ENCODE measurements at places on chromosomes 16 and 17.

- DNase-seq, result no peak
These were observed 1.8 kb upstream of the RILP start for GRCh38 chr17:1651559-1651844.

- DNase-seq, result peak; percentile 25
These were observed 6.6 kb downstream of the IGF2BP1 start for GRCh38 chr17:49003557-49004511.

DNA sequence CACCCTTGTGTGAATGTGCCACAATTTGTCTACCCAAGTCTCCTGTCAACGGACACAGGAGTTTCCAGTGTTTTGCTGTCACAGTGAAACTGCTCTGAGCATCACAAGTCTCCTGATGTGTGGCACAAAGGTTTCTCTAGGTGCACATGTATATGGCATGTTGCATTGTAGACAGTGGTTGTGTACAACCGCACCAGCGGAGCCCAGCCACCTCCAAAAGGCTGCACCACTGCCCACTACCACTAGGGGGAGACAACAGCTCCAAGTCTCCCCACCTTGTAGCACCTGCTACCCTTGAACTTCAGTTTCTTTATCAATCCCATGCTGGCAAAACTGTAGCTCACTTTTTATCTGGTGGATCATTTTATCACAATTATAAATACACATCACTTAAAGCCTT is 95.5 kb upstream of the ZNF469 start:
- DNase-seq, result no peak

DNA sequence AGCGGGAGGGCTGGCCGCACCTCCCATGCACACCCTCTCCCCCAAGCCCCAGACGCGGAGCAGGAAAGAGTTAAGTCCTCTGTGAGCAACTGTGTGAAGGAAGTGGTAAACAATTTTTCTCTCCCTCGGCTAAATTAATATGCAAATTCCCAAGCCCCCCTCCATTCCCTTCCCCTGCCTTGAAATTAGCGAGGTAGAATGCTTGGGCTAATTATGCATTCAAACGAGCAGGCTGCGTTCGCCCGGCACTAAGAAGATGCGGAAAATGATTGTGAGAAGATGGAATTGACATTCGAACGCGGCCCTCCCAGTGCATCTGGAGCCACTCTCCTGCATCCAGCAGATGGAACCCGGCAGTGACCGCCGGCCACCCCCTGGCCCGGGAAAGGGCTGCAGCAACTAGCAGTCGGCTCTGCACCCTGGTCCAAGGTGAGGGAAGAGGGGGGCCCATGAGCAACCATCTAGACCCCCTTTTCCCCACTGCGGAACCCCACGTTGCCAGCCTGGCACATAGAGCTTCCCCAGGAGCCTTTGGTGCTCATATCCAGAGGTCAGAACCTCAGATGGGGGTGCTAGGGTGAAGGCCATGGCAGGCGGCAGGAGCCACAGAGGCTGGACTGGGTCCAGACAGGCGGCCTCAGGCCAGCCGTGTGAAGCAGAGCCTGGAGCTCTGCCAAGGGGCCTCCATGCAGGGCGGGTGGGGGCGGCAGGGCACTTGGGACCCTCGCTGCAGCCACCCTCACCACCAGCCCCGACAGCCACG is 49.1 kb upstream of the ACSF3 start:
- DNase-seq, result no peak

- no peak for DNase-seq
These were observed 138.4 kb upstream of the GSE1 start for GRCh38 chr16:85474621-85475217.

DNA sequence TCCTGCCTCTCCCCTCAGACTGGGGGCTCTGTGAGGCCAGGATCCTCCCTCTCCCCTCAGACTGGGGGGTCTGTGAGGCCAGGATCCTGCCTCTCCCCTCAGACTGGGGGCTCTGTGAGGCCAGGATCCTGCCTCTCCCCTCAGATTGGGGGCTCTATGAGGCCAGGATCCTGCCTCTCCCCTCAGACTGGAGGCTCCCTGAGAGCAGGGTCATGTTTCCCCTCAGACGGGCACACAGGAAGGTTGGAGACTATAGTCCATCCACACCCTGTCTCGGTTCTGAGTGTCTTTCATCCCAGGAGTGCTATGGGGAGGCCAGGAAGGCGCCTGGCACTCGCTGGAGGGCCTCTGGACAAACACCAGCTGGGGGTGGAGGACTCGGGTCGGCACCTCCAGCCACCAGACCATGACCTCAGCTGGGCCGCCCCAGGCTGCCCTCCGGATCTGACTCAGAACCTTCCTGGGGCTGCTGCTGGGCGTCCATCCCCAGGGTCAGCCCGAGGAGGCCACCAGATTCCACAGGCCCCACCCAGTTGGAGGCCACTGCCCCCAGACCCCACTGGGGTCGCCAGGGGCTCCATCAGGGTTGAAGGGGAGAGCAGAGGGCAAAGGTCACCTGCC is 21.9 kb upstream of the DLX4 start:
- DNase-seq, result no peak

GRCh38 chr16:56748191-56748590 is 18.3 kb downstream of the NUP93 start:
- no peak for DNase-seq

GRCh38 chr16:67996666-67997065 is 2.6 kb downstream of the DPEP2 start:
- DNase-seq, result no peak

DNA sequence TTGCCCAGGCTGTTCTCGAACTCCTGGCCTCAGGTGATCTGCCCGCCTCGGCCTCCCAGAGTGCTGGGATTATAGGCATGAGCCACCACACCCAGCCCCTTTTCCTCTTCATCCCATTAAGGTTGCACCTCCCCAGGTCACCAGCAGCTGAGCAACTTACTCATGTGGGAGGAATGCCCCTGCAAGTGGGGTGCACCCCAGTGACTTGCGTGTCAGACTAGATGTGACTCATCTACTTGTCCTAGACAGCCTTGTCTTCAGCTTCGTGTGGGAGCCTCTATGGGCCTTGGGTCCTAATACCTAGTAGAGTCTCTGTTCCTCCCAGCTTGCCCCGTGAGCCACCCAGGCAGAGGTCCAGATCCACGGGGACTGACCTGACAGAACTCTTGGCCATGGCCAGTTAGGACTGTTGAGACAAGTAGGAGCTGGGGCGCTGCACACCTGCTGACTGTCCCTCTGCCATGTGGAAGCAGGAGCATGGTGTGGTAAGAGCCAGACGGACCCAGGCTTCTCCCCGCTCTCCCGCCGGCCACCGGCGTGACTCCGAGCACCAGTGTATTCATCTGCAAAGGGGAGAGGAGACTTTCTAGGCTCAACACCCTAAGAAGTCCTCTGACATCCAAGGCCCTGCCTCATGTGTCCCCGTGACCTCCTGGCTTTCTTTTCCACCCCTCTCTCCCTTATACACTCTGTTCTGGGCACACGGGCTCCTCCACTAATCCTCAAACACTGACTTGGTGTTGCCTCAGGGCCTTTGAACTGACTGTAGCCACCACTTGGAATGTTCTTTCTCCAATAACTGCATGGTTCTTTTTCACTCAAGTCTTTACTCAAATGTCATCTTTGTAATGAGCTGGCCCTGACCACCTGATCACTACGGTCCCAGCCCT is 11.6 kb upstream of the CBX4 start:
- DNase-seq, result no peak

DNA sequence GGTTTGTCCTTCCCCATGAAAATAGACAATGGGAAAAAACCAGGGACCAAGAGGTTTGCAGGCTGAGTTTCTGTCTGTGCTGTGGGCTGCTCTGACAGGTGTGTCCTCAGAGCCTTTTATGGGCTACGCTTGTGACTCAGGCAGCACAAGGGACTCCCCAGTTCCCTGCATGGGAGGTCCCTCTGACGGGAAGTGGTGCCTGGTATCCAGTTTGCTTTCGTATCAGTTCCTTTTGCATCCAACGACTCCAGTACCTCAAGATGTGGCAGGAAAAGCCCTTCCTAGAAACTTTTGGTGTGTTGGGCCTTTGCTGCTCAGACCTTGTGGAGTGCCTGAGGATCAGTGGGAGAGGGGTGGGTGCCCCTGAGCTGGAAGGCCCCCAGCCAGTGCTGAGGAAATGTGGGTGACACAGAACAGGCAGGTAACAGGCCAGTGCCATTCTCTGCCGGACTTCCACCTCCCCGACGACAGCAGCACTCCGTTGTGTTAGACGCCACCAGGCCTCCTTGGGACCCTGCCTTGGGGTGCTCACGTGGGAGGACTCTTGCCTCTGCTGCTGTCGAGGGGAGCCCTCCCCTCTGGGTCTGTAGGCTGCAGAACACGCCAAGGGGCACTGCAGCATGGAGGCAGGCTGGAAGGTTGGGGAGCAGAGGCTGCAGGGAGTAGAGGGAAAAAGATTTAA is 38.4 kb upstream of the IRF8 start:
- no peak for DNase-seq

- no peak for DNase-seq
These were observed 37.2 kb downstream of the SIAH1 start for GRCh38 chr16:48347980-48348379.

- DNase-seq, result no peak
These were observed 19.7 kb upstream of the SNTB2 start for GRCh38 chr16:69166946-69167930.

DNA sequence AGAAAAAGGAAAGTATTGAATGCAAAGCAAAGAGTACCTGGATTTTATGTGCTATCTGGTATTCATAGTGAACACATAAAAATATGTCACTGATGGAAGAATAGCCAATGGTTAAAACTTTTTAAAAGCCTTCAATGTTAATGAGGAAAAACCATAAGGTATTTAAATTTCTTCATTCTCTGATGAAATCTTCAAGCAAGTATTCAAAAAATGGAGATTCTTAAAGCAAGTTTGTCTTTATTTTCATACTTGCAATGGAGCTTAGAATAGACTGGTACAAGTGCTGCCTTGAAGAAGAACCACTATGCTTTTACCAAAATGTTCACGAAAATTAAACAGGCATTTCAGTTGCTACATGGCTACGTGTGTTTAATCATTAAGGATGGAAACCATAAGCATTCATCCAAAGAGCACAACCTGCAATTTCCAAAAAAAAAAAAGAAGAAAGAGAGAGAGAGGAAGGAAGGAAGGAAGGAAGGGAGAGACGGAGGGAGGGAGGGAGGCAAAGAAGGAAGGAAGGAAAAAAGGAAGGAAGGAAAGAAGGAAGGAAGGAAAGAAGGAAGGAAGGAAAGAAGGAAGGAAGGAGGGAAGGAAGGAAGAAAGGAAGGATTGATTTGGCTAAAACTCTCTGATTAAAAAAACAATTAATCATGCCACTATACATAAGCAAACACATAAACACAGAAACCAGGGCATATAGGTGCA is 17.6 kb downstream of the HS3ST3A1 start:
- no peak for DNase-seq

GRCh38 chr17:63369233-63369632 is 76.9 kb downstream of the CYB561 start:
- DNase-seq, result no peak

- no peak for DNase-seq
These were observed 266.4 kb downstream of the MAF start for GRCh38 chr16:79334127-79334526.

DNA sequence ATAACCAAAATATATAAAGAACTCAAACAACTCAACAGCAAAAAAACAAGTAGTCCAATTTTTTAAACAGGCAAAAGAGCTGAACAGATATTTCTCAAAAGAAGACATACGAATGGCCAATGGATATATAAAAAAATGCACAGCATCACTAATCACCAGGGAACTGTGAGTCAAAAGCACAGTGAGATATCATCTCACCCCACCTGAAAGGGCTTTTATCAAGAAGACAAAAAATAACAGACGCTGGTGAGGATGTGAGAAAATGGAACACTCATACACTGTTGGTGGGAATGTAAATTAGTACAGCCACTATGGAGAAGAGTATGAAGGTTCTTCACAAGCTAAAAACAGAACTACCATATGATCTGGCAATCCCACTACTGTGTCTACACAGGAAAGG is 7.4 kb downstream of the XYLT1 start:
- no peak for DNase-seq

Data from activated naive CD8-positive, alpha-beta T cell treated with anti-CD3 and anti-CD28 coated beads for 36 hours (primary cell).